COR-L47 (cell line): ENCODE measurements at places on chromosomes 2 and 18.

- no peak for DNase-seq
These were observed 94.5 kb upstream of the RMDN2 start for GRCh38 chr2:37830636-37831035.

- peak; percentile 72 for DNase-seq
These were observed 171.2 kb downstream of the TMEM247 start for GRCh38 chr2:46650556-46651001.

DNA sequence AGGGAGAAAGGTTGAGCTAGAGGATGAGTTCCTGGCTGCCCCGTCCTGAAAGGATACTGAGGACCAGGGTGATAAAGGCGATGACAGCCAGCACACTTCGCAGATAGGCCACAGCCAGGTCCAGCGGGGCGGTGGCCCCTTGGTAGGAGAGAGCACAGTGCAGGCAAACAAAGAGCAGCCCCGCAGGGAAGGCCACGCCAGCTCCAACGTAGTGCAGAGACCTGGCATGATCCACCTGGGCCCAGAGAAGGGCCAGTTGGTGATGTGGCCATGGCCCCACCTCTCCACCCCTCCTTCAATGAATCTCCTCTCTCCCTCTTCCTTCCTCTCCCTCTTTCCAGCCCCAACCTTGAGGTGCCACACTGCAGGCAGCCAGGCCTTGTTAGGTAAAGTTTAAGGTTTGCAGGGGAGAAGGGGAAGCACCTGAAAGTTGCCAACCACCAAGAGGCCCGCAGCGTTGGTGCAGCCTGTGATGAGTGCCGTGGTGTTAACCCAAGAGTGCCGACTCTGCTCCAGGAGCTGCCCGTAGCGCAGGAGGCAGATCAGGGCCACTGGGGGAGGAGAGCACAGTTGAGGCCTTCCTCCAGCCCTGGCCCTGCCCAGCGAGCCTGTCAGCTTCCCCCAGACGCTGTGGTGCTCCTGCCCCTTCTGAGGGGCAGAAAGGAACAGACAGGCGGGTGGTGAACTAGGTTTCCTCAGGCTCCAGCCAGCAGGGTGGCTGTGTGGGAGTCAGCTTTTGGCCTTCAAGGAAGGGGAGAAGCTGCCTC is 2.8 kb downstream of the TMEM150A start:
- no peak for DNase-seq

DNA sequence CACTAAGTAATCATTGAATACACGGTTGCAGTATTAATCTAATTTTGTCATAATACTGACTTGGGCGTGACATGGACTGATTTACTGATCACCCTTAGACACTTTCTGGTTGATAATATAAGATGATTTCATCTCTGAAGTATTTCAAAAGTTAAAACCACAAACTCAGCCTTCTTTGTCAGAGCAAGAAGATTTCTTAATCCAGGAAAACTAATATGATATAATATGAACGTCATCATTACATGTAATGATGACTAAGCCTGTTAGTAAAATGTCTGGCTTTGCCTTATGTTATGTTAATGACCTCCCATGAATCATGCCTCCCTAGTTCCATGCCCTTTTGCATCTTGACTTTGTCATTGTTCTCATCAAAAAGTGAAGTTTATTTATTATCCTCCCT is 1325.0 kb upstream of the CDH2 start:
- DNase-seq, result no peak

GRCh38 chr2:41957431-41957830 is 90.4 kb upstream of the PKDCC start:
- no peak for DNase-seq
